ENCODE measurements at places on chromosomes 6 and 20.

DNA sequence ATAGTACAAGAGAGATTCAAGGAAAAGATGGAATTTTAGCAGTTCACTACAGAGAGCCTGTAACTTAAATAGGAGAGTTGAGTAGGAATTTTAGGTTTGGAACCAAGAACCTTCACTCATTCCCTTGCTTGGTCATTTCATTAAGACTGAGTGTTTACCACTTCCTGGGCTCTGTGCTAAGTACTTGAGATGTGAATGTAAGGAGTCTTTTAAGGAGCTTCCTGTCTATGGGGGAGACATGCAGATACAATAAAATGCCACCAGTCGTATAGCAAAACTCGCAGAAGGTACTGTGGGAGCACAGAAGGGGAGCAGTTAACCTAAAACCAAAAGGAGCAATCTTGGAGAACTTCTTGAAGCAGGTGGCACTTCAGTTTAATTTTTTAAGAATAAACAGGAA, 204.2 kb downstream of the SLC24A3 start:
- no peak for DNase-seq

DNA sequence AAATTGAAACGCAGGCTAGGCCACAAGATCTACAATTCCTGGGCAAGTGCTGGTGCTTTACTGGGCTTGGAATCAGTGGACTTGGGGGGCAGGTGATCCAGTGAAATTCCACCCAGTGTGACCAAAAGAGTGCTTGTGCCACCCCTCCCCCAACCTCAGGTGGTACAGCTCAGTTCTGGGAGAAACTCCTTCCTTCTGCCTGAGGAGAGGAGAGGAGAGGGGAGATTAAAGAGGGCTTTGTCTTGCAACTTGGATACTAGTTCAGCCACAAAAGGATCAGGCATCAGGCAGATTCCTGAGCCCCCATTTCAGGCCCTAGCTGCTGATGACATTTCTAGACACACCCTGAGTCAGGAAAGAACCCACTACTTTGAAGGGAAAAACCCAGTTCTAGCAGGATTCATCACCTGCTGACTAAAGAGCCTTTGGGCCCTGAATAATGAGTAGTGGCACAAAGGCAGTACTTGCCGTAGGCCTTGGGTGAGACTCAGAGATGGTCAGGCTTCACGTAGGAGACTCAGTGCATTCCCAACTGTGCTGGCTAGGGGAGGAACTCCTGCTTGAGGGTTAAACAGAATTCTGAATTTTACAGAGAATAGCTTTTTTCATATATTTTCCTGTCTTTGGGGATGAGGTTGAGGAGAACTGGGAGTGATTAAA, 446.7 kb downstream of the BMP2 start:
- DNase-seq = no peak

DNA sequence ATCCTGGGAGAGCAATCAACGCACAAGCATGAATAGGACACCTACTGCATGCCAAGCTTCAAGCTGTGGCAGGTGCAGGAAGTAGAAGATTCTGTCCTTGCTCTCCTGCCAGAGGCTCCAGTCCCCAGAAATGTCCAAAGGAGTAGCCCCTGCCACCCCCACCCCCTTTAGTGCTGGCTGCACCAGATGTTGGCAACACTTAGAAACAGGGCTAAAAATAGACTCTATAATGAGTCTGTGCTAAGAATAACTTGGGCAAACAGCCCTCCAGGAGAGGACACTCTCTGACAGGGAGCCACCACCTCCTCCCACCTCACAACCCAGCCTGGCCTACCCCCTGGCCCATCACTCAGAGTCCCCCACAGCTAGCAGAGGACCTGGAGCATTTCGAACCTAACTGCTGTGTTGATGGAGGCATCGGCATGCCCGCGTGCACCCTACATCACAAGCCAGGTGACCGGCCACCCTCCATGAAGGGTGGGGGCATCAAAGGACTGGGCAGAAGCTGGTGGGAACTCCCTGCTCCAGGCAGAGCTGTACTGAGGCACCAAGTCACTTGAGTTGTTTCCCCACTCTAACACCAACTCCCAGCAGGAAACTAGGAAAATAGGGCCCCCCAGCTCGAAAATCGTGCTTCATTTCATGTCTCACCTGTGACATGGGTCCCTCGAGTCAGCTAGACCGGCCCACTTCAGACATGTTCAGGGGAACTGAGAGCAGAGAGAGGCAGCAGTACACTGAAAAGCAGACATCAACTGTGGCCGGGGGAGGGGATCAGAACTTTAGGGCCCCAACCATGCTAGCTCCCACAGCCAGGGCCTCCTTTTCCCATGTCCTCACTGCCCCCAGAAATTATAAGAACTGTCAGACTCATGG, 18.7 kb downstream of the TFEB start:
- DNase-seq = no peak

- no peak for DNase-seq
Observed at GRCh38 chr6:165961233-165961632, 206.4 kb downstream of the TBXT start.

DNA sequence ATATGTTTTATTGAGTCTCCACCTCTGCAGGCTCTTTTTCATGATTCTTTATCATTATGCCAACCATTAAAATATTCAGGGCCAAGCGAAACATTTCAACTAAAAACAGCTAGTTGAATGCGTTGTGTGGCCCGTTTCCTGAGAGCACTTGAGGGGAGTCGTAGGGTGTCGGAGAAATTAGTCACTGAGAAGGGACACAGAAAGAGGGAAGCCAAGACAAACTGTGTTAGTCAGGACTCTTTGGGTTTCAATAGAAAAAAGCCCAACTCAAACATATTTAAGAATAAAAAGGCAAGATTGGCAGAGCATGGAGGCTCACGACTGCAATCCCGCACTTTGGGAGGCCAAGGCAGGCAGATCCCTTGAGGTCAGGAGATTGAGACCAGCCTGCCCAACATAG, 58.9 kb downstream of the MAFB start:
- no peak for DNase-seq

DNA sequence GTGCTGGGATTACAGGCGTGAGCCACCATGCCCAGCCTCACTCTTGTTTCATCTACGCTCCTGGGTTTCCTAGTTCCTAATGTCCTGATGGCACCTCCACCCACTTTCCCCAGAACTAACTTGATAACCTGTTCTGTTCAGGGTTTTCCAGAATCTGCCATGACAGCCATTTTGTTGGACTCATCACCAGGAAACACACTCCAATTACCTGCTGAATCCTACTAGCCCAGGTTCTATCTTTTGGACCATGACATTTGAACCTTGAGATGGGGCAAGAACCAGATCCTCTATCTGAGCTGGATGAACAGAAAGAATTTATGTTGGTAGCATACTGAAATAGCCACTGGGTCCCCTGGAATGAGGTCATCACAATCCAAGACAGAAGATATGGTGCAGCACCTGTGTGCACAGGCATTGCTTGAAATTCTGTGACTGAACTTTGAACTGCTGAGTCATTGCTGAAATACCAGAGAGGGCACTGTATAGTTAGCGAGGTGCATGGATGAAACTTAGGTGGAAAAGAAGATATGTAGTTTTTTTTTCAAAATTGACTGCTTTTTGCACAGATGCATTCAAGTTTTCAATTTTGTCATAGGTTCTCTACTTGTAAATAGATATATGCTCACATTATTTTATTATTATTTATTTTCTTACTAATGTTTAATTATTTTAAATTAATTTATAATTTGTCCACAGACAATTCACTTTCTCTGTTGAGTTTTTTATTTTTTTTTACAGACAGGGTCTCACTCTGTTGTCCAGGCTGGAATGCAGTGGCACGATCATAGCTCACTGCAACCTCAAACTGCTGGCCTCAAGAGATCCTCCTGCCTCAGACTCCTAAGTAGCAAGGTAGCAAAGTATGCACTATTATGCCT, 42.8 kb upstream of the TASP1 start:
- peak; percentile 84 for DNase-seq

GRCh38 chr20:2833761-2834160, 6.7 kb downstream of the PCED1A start:
- no peak for DNase-seq

GRCh38 chr20:63926298-63926697, 29.9 kb downstream of the UCKL1 start:
- no peak for DNase-seq

DNA sequence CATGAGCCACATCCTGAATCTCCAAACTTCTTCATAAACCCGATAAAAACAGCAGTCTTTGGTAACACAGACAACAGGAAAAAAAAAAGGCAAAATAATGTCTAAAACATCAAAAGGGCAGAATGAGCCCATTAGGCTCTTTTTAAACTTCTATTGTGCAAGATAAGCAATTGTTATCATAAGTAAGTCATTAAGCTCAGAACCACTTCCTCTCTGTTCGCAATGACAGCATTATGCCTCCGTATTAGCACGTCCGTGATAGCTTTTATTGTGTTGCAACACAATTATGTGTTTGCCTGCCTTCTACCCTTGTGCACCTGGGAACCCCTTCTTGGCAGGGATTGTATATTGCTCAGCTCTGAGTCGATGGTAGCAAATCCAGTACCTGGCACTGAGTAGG, 147.1 kb downstream of the LRFN2 start:
- no peak for DNase-seq

DNA sequence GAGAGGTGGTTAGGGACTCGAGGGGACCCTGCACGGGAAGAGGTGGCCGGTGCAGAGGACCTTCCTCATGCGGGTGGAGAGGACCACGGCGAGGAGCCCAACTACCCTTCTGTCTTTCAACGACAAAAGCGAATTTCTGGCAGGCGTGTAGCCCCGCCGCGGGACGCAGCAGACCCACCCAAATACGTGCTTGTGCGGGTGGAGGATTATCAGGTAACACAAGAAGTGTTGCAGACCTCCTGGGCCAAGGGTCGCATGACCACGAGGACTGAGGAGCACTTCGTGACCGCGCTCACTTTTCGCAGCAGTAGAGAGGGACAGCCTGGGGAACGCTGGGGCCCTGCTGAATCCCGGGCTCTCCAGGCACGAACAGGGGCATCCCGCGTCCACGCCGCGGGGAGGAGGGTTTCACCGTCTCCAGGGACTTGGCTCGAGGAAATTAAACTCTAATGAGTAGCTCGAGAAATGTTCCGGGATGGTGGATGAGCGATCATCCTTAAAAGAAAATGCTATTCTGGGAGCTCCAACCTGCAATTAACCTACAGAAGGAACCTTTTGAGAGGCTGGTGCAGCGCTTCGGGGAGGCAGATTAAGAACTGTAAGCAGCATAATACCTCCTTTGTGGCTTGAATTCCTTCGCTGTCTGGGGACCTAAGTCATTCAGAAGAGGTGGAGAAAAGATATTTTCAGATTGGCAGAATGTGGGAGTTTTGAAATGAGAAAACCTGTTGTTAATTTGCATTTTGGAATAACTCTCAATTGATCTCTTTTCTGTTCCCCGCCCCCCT, 804 bp downstream of the C6orf141 start:
- peak; percentile 67 for DNase-seq

DNA sequence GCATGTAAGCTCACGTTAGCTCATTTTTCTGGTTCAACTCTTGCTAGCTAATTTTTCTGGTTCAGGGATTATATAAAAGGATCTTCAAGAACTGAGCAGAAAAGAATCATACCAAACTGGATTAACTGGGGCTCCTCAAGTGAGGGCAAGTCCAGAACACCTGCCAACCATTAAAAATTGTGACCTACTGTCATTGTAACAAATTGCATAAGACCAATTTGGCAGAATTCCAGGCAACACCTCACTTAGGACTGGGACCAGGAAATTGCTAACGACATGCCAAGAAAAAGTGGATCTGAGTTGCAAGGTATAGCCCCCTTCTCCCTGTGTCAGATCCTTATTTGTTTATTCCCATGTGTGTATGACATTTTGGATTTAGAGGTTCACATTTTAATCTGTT, 216.6 kb downstream of the HIVEP2 start:
- peak; percentile 65 for DNase-seq

- no peak for DNase-seq
Observed at GRCh38 chr6:3352678-3353077, 93.9 kb downstream of the PSMG4 start.

- DNase-seq = peak; percentile 73
Observed at GRCh38 chr6:94751641-94752329, 825.5 kb upstream of the MANEA start.

GRCh38 chr20:51591871-51592270, 49.4 kb upstream of the NFATC2 start:
- no peak for DNase-seq

DNA sequence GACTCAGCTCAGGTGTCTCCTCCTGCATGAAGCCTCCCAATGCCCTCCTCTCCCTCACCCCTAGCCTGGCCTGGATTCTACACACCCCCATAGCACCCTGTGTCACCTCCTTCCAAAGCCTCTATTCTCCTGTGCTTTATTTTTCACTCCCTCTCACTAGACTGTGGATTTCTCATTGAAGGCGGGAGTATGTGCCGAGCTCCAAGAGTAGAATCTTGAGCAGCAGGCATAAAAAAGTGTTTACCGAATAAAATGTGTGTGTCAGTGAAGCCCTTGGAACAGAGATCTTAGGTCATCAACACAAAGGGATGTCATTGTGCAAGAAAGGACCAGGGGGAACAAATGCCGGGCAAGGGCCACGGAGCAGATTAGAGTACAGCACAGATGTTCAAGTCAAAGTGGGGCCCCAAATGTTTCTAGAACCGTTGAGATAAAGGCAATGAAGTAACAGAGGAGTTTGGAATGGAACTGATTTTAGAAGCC, 106.1 kb upstream of the TMEM170B start:
- no peak for DNase-seq

DNA sequence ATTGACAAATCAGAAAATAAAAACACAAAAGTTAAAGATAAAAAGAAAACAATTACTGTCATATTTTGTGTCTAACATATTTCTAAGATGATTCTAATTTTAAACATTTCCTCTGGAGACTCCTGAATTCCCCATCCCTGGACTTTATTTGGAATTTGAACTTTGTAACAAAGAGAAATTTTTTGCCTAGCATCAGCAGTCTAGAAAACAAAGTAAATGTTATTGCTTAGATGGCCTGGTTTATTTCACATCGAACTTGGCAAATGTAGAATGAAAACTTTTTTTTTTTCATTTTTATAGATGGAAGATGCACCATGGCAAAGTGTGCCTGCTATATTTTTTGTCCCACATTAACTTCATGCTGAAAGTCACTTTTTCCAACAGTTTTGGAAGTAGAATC, 159.1 kb downstream of the TBX18 start:
- DNase-seq = no peak

GRCh38 chr20:48912065-48912464, 9.4 kb upstream of the ARFGEF2 start:
- no peak for DNase-seq
